Caki2 (cell line): ENCODE measurements at places on chromosomes 3 and 15.

- DNase-seq: no peak
These were observed 6.6 kb upstream of the ATP2B2 start for GRCh38 chr3:10511809-10512494.

GRCh38 chr3:28077572-28077971 lies 163.8 kb upstream of the CMC1 start:
- DNase-seq: no peak

DNA sequence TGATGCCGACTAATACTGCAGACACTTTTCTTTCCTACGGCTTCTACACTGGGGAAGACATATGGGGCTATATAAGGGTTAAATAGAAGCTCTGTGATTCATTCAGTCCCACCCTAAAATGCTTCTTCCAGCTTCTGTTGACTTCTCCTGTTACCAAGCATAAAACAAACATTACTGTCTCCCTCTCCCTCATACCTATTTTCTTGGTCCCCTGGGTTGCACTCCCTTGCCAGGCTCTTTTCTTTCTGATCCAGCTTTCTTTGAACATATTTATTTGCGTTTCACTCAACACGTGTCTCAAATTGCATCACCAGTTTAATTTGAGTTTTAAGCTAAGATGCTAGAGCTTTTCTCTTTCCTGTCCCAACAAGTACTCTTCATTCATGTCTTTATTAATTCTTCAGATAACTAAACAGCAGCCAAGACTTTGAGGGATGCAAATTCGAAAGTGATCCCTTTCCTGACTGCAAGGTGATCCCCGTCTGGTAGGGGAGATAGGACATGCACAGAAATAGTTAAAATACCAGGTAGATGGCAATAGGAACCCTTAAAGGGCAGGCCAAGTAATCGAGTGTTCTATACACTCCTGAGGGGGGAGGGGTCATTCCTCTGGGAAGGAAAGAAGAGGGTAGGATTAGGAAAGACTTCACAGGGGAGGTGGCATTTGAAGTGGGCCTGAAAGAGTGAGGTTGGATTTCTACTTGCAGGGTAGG lies 198.6 kb upstream of the BCL6 start:
- peak; percentile 58 for DNase-seq

DNA sequence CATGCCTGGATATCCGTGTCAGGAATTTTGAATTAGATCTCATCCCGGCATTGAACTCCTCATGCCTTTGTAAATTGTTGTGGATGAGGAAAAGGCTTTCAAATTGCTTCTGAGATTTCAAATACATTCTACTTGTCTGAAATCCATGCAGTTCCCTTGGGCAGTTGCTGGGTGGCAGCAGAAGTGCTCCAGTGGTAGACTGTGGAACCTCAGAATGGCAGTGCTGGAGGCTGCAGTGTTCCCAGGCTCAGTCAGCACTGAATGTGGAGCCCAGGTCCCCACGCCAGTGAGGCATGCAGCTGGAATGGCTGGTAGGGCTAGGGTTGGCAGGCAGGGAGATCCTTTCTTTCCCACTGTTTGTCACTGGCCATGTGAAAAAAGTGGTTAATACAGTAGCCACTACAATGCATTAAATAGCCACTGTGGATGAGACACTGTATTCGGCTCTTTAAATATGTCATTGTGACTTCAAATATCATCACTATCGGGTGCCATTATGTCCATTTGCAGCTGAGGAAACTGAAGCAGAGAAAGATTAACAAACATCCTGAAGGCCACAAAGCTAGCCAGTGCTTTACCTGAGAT lies 98.6 kb downstream of the TPRG1 start:
- DNase-seq: peak; percentile 69

- DNase-seq: no peak
These were observed 159.2 kb upstream of the PPP2R3A start for GRCh38 chr3:135806317-135806716.

GRCh38 chr15:82874267-82874666 lies 64.8 kb downstream of the WHAMM start:
- DNase-seq: no peak

DNA sequence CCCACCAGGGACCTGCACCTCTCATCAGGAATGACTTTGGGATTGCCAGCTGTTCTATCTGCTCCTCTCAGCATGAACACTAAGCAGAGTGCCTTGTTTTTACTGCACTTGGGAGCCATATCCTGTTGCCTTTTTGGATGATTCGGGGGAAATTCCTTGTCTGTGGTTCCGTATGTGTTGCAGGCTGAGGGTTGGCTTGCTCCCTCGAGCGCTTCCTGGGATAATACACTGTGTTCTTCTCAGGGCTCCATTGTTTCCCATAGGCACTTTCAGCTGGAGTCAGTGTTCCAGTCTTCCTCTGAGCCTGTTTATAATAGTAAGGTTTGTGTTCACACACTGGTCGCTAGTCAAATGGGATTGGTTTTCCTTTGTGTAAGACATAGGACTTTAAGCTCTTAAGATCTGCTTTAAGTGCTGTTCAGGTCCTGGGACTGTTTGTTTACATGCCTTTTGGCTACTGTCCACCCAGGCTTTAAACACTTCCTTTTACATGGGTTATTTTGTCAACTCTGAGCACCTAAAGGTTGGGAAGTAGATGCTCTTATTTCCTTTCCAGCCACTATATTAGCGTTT lies 23.4 kb downstream of the BOC start:
- no peak for DNase-seq

DNA sequence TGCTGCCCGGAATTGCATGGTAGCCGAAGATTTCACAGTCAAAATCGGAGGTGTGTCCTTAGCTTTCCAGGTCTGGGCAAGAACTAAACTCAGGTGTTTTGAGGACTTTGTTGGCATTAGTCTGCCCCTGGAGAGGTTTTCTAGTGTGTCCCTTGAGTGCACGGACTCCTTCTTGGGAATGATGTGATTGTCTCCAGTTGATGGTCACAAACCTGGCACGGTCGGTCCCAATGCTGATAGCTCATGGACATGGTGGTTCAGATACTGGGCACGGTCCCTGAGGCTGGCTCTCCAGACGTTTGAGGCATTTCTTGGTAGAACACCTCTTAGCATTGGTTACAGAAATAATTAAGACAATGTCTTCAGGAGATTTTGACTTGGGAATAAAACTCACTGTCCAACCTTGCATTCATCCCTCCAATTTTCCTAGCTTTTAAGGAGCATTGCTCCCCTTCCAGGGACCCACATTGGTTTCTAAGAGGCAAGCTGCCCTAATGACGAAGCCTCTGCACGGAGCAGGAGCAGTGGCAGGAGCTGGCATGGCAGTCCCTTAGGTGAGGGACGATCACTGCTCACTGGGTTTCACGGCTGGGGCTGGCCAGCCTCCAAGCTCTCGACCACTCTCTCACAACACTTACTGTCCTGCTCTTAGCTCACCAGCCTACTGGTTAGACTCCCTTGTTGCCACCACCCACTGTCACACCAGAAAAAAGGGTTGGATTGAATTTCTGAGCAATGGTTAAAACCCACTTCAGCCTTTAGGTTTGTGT lies 68.1 kb downstream of the PGPEP1L start:
- DNase-seq: no peak
